ENCODE measurements at places on chromosomes 1 and 21. TPM values are rescaled to one million over a fixed set of nuclear protein-coding genes. Genes with fewer than 3 reads are reported as not detected.

EGLN1 gene
- 61.5 TPM for total RNA-seq

DISP3 gene
- total RNA-seq = 0.80 TPM

TMEM82 gene
- not detected for total RNA-seq

CD244 gene
- total RNA-seq = 1.1 TPM

ZNF593 gene
- total RNA-seq = 44.5 TPM

GSTM2 gene
- 47.5 TPM for total RNA-seq

FCER1G gene
- total RNA-seq = 3.6 TPM

IVL gene
- total RNA-seq = 0.57 TPM

LAX1 gene
- 0.05 TPM for total RNA-seq

GCSAML gene
- total RNA-seq = 1.5 TPM

SPOCD1 gene
- total RNA-seq = not detected

LHX8 gene
- total RNA-seq = not detected

CLIC4 gene
- total RNA-seq = 124 TPM

S1PR1 gene
- total RNA-seq = 9.7 TPM

DNA sequence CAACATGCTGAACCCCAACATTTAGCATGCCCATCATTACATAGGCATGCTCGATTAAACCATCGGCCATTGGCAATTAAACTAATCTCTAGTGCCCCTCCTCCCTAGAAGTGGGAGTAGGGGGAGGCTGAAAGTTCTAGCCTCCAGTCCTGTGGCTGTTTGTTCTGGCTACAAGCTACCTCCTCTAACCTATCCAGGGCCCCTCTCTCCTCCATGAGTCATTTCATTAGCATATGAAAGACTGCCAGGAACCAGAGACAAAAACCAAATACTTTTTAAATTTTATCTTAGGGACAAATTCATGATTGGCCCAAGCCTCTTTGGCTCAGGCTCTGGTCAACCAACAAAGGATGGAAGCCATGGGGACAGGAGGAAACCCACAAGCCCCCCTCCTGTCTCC lies 231.1 kb downstream of the CACNA1E start:
- DNase-seq = no peak
- H3K4me3 ChIP-seq = no peak overlapping the region
- H3K4me1 ChIP-seq = no peaks in the 10 kb centered on the region
- no peak overlapping the region for H3K27ac ChIP-seq

DNA sequence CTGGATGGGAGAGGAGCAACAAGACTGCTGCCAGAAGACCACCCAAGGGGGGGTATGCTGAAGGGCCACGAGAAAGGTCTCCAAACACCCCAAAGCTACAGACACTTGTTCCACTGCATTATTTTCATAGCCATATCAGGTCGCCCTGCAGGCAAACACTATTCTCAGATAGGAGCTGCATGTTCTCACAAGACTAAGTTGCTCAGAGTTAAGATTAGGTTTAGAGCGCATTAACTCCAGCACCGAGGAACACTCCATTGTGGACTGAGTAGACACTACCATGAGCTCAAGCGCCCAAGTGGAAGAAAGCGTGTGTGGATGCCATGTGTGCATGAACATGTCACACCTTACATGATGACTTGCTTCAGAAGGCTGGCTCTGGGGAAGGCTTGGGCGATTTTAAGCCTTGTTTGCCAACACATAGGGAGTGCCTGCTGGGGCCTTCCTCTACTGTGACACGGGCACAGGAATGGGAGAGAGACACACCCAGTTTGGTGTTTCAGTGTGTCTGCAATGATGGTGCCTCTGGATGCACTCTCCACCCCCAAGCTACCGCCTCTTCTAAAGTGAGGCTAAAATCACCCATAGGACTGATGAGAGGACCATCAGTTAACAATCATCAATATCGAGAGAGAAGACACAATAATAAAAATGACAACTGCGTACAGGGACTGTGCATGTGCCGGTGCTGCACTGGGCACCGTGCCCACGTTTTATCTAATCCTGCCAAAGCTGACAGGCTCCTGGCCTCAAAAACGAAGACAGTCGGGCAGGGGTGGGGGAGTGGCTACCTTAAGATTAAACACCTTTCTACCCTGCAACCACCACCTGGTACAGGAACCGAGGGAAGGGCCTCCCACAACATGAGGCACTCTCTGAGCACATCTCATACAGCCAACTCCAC lies 34.9 kb downstream of the SSBP3 start:
- DNase-seq = peak; percentile 73
- no peaks in the 10 kb centered on the region for H3K36me3 ChIP-seq
- peaks cover 19% of the 10 kb centered on the region for H3K4me1 ChIP-seq
- peak overlapping the region; percentile 50 for H3K27ac ChIP-seq

DNA sequence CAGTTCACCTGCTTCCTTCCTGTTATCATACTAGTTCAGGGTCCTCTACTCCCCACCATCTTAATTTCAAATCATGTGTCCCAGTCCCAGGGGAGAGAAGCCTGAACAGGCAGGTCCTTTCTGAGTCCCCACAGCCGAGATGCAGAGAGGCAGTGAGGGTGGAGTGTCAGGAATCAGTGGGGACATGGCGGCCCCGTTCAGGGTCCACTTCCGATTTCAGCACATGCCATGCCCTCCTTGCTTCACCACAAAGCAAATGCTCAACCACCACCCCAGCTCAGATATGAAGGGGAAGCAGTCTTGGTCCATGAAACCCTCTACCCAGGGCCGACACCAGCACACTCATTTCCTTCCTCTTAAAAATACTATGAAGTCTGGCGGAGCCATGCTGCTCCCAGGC lies 5.2 kb upstream of the SEMA4A start:
- peaks cover 4% of the 10 kb centered on the region for H3K4me1 ChIP-seq
- no peaks in the 10 kb centered on the region for H3K36me3 ChIP-seq
- H3K27ac ChIP-seq = no peak overlapping the region
- H3K4me3 ChIP-seq = no peak overlapping the region

GRCh38 chr1:24600551-24600950 lies 42.6 kb upstream of the SRRM1 start:
- no peak for DNase-seq
- H3K36me3 ChIP-seq = no peaks in the 10 kb centered on the region
- H3K27ac ChIP-seq = no peak overlapping the region
- no peaks in the 10 kb centered on the region for H3K4me1 ChIP-seq

- H3K27me3 ChIP-seq = no peaks in the 10 kb centered on the region
- H3K36me3 ChIP-seq = no peaks in the 10 kb centered on the region
- no peak for DNase-seq
- peaks cover 17% of the 10 kb centered on the region for H3K4me1 ChIP-seq
- H3K4me3 ChIP-seq = peak overlapping the region; percentile 85
Measured at GRCh38 chr1:94925004-94925403, 1.9 kb downstream of the CNN3 start.

DNA sequence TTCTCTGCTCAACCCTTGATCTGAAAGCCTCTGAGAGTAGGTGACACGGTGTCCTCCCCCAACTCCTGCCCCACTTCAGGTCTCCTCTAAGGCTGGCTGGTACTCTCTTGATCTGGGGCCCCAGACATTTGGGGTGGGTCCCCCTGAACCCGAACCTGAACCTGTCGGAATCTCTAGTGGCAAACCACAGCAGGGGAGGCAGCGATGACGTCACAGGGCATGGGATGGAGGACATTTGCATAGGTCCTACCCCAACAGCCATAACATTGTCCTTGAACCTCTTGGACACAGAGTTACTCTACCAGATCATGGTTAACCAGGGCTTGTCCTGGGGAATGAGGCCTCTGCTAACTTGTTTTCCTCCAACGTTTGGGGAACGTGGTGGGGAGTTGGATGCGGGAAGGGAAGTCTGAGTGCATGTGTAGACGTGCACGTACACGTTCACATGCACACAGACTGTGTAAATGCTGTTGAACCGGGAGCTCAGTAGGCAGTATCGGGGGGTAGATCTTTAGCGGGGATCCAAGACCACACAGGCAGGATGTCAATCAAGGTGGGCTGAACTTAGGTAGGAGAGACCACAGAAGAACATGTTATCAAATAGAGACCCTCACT lies 32.4 kb downstream of the CITED4 start:
- H3K4me3 ChIP-seq = no peak overlapping the region
- H3K27ac ChIP-seq = no peak overlapping the region
- no peaks in the 10 kb centered on the region for H3K36me3 ChIP-seq
- no peak for DNase-seq

GRCh38 chr1:46605232-46605631 lies 1.2 kb upstream of the MKNK1 start:
- H3K4me1 ChIP-seq = peaks cover 6% of the 10 kb centered on the region
- peaks cover 6% of the 10 kb centered on the region for H3K36me3 ChIP-seq
- no peaks in the 10 kb centered on the region for H3K27me3 ChIP-seq
- H3K4me3 ChIP-seq = no peak overlapping the region

GRCh38 chr1:50822035-50822776 lies 137.9 kb downstream of the FAF1 start:
- H3K27ac ChIP-seq = no peak overlapping the region
- H3K27me3 ChIP-seq = no peaks in the 10 kb centered on the region
- H3K4me1 ChIP-seq = no peaks in the 10 kb centered on the region
- DNase-seq = no peak
- H3K4me3 ChIP-seq = no peak overlapping the region

DNA sequence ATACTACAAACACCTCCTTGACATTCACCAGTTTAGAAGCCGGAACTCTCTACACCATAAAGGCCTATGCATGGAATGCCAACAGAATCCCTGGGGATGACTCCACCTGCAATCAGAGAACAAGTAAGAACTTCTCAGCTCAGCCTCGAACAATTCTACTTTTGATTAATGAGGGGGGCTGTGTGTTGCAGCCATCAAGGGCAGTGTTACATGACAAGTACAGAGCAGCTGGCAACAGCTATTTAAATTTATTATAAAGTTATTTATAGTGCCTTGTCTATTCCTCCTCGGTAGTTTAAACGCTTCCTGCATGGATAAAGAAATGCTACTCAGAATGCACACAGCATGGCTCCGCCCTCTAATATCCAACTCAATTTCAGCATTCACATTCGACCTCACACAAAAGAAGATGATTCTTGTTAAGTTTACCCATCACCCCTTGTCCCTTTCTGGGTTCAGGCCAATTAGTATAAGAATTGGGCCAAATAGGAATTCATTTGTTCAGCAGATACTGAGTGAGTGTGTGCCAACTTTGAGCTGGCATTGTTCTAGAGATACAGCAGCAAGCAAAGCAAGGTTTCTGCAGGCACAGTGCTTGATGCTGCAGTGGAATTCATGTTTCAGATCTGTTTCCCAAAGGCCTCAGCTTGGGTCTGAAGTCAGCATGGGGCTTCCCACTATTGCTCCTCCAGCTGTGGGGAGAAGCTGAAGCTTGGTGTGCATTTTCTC lies 6.4 kb downstream of the FNDC7 start:
- no peaks in the 10 kb centered on the region for H3K36me3 ChIP-seq
- H3K27me3 ChIP-seq = no peaks in the 10 kb centered on the region
- H3K4me1 ChIP-seq = no peaks in the 10 kb centered on the region
- DNase-seq = no peak

DNA sequence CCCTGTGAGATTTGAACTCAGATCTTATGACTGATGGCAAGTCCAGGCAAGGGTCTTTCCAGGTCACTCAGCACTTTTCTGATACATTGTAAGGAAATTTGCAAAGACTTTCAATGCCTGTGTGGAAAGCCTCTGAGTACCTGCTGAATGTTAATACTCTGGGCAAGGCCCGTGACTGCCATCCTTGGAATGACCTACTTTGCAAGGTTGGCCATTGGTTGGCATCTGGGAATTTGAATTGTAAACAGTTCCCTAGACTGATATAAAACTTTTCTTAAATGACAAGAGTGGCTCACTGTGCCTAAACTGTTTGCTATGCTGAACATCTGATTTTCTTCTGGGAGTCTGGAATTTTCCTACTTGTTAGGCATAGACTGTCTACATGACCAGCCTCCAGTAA lies 57.1 kb downstream of the CD2 start:
- no peaks in the 10 kb centered on the region for H3K36me3 ChIP-seq
- H3K27me3 ChIP-seq = no peaks in the 10 kb centered on the region
- no peak overlapping the region for H3K4me3 ChIP-seq
- DNase-seq = no peak
- H3K4me1 ChIP-seq = no peaks in the 10 kb centered on the region

DNA sequence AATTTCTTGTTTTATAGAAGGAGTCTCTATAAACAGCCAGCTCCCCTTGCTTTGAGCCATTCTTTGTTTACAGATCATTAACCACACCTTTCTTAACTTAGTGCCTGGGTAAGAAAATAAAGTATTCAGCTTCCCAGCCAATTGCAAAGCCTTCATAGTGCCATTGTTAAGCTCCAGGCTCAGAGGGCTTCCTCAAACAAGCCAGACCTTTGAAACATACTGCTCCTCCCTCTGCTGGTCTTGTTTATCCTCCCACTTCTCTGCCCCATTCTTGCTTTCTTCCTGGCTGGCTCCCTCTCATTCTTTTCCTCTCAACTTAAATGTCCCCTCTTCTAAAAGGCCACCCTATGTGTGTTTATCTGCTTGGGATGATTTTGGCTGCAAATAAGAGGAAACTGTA lies 319.4 kb upstream of the ST6GALNAC5 start:
- no peak for DNase-seq
- H3K27ac ChIP-seq = no peak overlapping the region
- H3K27me3 ChIP-seq = no peaks in the 10 kb centered on the region
- no peaks in the 10 kb centered on the region for H3K4me1 ChIP-seq

- H3K27ac ChIP-seq = no peak overlapping the region
- DNase-seq = no peak
- H3K36me3 ChIP-seq = no peaks in the 10 kb centered on the region
- no peaks in the 10 kb centered on the region for H3K27me3 ChIP-seq
- no peak overlapping the region for H3K4me3 ChIP-seq
Measured at GRCh38 chr1:176790786-176791185, 327.8 kb downstream of the PAPPA2 start.

- peak; percentile 93 for DNase-seq
- H3K4me3 ChIP-seq = no peak overlapping the region
- peaks cover 8% of the 10 kb centered on the region for H3K4me1 ChIP-seq
Measured at GRCh38 chr1:58922302-58923089, 138.6 kb upstream of the JUN start.

DNA sequence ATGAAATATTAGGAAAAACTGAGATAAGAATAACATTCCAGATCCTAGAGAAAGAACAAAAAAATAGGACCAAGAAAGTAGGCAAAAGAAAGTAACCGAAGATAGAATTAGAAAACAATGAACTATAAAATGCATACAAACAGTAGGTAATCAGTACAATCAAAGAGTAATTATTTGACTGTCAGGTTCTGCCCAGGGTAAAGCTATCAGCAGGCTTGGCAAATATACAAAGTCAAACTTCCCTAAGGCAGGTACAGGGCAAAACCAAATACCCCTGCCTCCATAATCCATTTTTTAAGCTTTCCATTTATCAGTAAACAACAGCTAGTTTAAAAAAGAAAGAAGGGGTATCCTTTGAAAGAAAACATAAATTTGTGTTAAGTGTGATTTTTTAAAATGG lies 44.4 kb downstream of the TESK2 start:
- H3K36me3 ChIP-seq = no peaks in the 10 kb centered on the region
- peak overlapping the region; percentile 56 for H3K27ac ChIP-seq
- no peak for DNase-seq
- H3K4me3 ChIP-seq = no peak overlapping the region
- no peaks in the 10 kb centered on the region for H3K27me3 ChIP-seq
- H3K4me1 ChIP-seq = peaks cover 4% of the 10 kb centered on the region

DNA sequence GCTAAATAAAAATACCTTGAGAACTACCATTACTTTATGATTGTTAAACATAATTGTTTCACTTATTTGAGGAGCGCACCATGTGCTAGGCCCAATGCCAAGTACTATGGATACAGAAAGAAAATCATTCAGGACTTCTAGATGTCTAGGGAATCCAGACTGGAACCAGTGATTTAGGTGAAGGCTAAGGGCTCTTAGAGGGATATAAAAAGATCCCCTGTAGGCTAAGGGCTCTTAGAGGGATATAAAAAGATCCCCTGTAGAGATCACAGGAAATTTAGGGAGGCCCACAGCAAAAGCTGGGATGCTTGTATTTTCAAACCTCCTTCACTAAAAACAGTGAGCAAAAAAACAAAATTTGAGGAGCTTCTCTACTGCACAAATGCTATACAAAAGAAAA lies 6.7 kb downstream of the TOR1AIP2 start:
- DNase-seq = no peak
- H3K27me3 ChIP-seq = no peaks in the 10 kb centered on the region
- H3K4me1 ChIP-seq = peaks cover 2% of the 10 kb centered on the region
- H3K4me3 ChIP-seq = no peak overlapping the region
- H3K27ac ChIP-seq = no peak overlapping the region
